Esophagus squamous epithelium (tissue), 5 donors: ENCODE measurements at places on chromosomes 11 and 22.

GRCh38 chr11:10608584-10608983 lies 40.1 kb upstream of the LYVE1 start:
- DNase-seq = no peak

DNA sequence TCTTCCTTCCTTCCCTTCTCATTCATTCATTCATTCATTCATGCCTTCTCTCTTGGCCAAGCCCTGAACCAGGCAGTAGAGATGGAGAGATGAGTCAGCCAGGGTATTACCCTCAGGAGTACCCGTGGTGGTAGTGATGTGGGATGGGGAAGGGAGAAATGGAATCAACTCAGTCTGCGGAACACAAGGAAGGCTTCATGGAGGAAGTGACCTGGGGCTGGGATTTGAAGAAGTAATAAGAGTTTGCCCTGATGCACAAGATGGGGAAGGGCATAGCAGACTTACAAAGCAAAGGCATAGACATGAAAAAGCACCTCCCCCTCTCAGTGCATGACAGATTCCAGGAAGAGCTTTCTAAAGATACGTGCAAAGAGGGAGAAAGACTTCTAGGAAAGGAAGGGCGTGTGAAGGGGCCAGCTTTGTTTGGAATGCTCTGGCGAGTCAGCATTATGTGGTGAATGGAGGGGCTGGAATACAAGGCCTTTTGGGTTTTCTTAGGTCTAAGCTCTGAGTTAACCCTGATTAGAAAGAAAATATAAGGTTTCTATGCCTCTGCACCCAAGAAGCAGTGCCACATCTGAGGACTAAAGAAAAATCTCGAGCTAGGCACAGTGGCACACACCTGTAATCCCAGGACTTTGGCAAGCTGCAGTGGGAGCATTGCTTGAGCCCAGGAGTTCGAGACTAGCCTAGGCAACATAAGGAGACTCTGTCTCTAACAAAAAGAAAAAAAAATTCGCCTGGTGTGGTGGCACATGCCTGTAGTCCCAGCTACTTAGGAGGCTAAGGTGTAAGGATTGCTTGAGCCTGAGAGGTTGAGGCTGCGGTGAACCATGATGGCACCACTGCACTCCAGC lies 36.4 kb upstream of the ACER3 start:
- DNase-seq = no peak

DNA sequence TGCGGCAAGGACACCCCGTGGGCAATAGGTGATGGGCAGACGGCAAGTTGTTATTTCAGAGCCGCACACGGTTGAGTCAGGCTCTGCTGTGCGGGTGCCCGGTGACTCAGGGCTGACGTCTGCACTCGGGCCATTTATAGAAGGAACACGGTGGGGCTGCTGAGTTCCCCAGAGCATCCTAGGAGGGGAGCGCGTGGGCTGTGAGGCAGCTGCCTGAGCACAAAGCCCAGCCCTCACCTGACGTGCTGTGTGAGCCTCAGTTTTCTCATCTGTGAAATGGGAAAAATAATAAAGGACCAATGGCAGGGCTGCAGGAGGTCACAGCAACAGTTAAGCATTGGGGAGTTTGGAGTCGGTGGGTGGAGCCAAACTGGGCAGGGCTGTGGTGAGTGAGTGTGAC lies 11.3 kb upstream of the RHOD start:
- DNase-seq = no peak

GRCh38 chr11:105823495-105824033 lies 198.5 kb downstream of the MSANTD4 start:
- no peak for DNase-seq

DNA sequence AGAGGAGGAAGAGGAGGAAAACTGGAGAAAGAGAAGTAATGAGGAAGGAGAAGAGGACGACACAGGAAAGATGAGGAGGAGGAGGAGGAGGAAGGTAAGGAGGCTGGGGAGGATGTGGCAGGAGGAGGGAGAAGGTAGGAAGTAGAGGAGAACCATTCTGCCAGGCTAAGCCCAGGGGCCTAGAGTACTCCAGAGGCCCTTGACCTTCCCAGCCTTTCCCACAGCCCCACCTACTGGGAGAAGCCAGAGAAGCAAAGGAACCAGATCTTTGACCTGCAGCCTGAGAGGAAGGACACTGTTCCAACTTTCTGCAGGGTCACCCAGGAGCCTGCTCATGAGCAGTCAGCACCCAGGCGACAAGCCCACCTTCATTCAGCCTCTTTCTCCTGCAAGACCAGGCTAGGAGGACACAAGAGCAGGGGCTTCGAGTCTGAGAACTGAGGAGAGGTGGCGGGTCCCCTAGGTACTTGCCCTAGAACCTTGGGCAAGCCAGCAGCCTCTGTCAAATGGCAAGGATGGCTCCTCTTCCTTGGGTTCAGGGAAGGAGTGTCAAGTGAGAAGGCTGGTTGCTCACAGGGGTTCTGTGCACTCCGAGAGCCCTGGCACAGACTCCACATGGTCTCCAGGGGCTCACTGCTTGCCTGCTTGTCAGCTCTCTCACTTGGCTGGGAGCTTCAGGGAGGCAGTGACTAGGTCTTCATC lies 27.9 kb upstream of the OAF start:
- no peak for DNase-seq

DNA sequence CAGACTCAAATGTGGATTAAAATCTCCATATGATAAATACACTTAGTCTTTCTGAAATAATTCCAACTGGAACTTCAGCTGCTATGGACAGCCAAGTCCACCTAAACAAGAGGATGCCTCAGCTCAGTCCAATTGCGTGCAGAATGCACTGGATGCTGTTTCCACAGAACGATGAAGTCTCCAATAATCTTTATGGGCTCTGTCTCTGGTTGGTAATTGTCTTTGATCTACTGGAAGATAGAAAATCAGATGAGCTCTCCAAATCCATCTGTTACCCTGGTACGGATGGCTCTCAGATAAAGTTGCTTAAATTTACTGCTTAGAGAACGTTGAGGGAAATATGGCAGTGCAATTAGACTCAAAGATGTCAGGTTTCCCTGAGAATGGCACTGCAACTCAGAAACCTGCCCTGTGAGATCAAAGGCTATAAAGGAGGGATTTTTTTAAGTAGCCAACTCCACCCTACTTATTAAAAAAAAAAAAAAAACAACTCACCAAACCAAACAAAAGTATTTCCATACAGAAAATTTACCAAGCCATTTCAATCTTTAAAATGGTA lies 859 bp upstream of the BIRC3 start:
- no peak for DNase-seq

- DNase-seq = no peak
Observed at GRCh38 chr11:35780951-35781860, 118.6 kb downstream of the TRIM44 start.

- no peak for DNase-seq
Observed at GRCh38 chr11:1150116-1150515, 7.6 kb upstream of the MUC5AC start.

- DNase-seq = no peak
Observed at GRCh38 chr22:44355716-44356070, 42.9 kb upstream of the SHISAL1 start.

- DNase-seq = no peak
Observed at GRCh38 chr11:120932305-120932915, 91.5 kb upstream of the TBCEL start.

- DNase-seq = no peak
Observed at GRCh38 chr22:30348404-30348803, 8.3 kb downstream of the SF3A1 start.

- no peak for DNase-seq
Observed at GRCh38 chr11:108685419-108686130, 20.7 kb downstream of the DDX10 start.

GRCh38 chr11:47905358-47906059 lies 57.4 kb upstream of the NUP160 start:
- no peak for DNase-seq

- DNase-seq = no peak
Observed at GRCh38 chr11:102343809-102344208, 3.2 kb upstream of the BIRC2 start.

DNA sequence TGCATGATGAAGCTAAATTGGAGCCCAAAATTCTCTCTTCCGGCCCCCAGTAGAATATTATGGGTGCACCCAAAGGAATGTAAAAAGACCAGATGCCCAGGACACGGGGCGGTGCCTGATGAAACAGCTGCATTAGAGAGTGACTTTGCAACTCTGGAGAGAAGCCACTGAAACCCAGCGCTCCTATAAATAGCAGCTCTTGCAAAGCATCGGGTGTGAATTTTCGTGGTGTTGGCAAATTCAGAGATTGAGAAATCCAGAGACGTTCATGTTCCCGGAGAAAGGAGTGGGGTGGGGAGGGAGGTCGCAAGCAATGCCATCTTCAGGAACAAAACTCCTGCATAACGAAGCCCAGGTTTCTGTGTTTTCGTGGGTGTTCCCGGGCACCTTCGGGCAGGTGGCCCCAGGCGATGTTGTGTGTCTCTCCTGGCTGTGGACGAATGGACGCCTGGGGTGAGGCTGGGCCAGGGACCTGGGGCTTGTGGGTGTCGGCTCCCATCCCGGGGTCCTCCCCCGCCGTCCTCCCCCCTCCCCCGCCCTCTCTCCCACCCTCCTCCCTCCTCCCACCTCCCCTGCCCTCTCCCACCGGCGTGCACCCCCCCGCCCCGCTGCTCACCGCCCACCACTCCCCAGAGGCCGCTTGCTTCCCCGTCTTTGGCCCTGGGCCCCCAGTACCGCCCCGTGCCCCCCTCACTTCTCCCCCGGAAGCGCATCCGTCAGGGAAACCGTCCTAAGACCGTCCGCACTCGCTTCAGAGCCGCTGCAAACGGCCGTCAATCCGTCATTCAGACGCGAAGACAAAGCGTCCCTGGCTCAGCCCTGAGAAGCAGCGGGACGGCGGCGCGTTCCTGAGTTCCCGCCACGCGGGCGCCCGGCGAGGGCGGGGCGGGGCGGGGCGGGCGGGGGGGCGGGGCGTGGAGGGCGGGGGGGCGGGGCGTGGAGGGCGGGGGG lies 26.7 kb upstream of the TOLLIP start:
- no peak for DNase-seq

GRCh38 chr11:27506200-27507182 lies at the start of gene LIN7C:
Gene LIN7C (minus strand): TSS chr11:27506769. CDS start chr11:27506752, 17 bp downstream.
- peak; percentile 85 for DNase-seq

- no peak for DNase-seq
Observed at GRCh38 chr11:14789879-14790484, 102.0 kb downstream of the CYP2R1 start.

DNA sequence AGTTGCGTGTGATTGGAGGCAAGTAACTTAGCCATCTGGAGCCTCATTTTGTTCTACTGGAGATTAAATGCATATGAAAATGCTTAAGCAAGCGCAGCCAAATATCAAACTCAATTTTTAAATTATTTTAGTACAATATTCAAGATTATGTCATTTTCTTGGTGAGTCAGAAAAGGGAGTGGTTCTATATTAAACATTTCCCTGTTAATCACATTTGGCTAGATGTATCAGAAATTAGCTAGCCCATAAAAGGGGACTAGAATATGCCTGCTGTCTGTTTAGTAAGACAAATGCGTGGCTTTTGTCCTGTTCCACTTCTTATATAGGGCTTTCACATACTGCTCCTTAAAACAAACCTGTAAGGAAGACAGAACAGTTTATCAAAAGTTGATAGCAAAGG lies 35.0 kb upstream of the BMAL1 start:
- no peak for DNase-seq

DNA sequence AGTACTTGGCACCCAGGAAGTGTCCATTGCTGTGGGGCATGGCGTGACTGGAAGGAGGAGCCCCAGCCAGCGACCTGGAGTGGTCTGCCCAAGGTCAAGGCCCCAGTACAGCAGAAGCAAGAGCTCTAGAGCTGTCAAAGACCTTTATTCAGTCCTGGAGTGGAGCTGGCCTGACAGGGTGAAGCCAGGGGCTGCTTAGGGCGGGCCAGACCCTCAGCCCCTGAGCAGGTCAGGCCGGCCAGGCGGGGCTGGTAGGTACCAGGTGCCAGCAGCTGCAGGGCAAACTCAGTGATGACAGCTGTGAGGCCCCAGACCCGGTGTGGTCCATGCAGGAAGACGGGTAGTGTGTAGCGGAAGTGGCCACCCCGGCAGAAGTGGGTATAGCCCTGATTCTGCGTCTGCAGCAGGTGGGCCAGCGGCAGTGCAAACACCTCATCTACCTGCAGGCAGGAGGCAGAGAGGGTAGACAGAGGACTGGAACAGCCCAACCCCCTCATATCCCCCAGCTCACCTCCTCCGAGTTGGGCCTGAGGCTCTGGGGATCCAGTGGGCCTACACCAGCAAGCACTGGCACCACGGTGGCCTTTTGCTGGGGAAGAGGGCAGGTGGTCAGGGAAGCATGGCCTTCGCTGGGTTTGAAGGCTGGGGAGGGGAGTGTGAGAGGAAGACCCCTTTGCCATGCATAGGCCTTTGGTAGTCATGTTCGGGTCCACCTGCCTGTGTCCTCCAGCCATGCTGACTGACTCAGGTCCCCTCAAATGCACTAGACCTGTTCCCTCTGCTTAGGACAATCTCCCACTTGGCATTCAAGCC lies 1.7 kb downstream of the NUDT8 start:
- no peak for DNase-seq

DNA sequence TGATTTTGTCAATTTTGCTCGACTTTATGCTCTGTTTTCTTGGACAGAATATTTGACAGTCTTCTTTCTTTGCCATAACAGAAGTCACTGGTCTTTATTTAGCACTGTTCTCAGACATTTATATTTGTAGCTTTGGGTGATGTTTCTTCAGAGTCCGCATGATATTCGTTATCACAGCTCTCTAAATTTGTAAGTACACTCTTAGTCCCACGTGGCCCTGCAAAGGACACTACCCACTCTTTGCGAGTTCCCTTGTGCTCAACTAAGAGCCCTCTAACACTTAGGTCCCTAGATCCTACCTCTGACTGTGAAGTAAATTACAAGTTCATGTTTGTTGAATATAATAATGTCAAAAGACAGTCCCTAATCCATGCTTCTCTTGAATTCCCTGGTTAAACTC lies 651.9 kb downstream of the NTM start:
- no peak for DNase-seq

DNA sequence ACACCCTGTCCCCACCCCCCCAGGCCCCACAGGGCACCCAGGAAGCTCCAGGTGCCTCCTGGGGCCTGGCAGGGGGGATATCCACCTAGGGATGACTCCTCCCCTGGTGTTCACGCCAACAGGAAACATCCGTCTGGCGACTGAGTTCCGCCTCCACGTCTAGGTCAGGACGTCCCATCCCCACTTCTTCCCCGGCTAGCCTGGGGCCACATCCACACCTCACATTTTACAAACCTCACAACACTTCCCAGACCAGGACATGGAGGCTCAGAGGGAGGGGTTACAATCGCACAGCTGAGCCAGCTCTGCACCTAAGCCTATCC lies 21.0 kb downstream of the MAFF start:
- DNase-seq = no peak

DNA sequence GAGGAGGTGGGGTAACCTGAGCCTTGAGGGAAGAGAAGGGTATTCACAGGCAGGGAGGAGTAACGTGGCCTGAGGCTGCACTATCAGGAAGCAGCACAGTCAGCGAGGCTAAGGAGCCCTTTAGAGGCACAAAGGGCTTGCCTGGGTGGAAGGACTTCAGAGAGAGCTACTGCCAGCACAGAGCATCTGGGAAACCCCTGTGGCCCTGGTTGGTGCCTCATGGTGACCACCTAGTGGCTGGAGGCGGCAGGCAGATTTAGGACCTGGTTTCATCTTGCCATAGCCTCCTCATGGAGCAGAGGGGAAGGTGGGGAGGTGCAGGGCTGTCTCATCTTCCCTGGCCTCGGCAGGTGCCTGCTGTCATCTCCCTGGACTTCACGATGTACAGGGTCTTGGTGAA lies 64.5 kb downstream of the MPPED1 start:
- DNase-seq = no peak
